A549 treated with RU486 at 1 μM for 4 hours (cell line): ENCODE measurements at places on chromosomes 5 and 9. TPM values are rescaled to one million over a fixed set of nuclear protein-coding genes. Genes with fewer than 3 reads are reported as not detected.

ACER2 gene
- 1.8 to 3.0 TPM (median 2.4 TPM) in 5 replicates for total RNA-seq

SHC3 gene
- total RNA-seq, result 0.39 to 0.57 TPM (median 0.46 TPM) in 5 replicates

CLIC3 gene
- 2.0 to 3.7 TPM (median 3.4 TPM) in 5 replicates for total RNA-seq

SCGB3A2 gene
- total RNA-seq, result not detected in 5 replicates

ARHGEF37 gene
- 0.65 to 0.84 TPM (median 0.83 TPM) in 5 replicates for total RNA-seq

ADRA1B gene
- total RNA-seq, result 9.1 to 13.9 TPM (median 11.2 TPM) in 5 replicates
